ENCODE measurements at places on chromosomes 6 and 20.
A peak's percentile ranks its signal among the peaks of the same experiment; 100 is the strongest.

DNA sequence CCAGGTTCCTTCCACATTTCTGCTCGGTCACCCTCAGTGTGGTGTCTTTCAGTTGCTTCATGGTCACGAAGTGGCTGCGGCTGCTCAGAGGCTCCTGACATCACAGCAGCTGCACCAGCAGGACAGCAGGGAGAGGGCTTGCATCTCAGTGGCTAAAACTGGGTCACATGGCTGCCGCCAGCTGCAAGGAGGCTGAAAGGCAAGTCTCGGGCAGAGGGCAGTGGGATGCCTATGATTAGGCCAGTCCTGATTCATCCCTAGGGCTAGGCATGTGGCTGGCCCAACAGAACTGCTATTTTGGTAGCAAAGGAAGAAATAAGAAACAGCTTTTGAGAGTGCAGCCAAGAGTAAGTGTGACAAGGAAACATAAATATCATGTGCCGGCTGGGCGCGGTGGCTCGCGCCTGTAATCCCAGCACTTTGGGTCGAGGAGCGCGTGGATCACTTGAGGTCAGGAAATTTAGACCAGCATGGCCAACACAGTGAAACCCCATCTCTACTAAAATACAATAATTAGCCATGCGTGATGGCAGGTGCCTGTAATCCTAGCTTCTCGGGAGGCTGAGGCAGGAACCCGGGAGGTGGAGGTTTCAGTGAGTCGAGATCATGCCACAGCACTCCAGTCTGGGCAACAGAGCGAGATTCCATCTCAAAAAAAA is 46.6 kb downstream of the RBM38 start:
- no peak for DNase-seq

- no peak for DNase-seq
Observed at GRCh38 chr6:15504581-15505350, 158.1 kb downstream of the DTNBP1 start.

GRCh38 chr6:109226353-109226752 is 131.0 kb downstream of the CEP57L1 start:
- DNase-seq, result no peak

- DNase-seq, result peak; percentile 34
Observed at GRCh38 chr6:21596145-21596948, 2.8 kb downstream of the SOX4 start.

DNA sequence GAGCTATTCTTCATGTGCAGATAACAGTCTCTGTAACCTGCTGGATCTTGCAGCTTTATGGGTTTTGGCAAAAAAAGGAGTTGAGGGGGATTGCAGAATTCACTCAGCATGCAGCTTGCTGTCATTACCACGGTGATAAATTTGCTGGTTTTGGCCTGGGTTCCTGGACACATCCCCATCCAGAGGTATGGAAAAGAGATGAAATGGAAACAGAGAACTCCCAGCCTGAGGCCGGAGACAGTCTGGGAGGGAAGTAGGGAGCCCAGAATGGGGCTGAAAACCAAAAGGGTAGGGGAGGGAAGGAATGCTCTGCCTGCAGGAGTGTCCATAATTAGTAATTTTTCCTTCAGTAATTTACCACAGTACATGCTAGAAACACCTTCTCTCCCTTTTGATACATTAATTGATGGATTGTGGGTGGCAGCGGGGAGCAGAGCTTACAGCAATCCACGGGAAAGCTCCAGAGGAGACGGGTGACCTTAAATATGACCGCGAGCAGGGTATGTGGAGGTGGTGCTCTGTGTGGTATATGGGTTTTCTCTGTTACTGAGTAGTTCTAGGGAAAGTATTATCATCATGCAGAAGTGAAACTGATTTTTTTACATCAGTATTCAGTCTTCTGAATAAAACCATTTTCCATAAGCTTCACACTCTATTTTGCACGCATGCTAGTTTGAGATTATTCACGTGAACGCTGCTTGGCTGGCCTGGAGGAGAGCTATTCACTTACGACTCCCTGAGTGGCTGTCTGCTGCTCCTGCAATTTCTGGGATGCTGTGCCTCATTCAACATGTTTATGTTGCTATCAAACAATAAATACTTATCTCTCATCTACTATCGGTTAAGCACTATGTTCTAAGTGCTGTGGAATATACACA is 66.3 kb upstream of the KCNK16 start:
- DNase-seq, result no peak

GRCh38 chr6:2875359-2876191 is 27.5 kb downstream of the SERPINB9 start:
- peak; percentile 56 for DNase-seq

DNA sequence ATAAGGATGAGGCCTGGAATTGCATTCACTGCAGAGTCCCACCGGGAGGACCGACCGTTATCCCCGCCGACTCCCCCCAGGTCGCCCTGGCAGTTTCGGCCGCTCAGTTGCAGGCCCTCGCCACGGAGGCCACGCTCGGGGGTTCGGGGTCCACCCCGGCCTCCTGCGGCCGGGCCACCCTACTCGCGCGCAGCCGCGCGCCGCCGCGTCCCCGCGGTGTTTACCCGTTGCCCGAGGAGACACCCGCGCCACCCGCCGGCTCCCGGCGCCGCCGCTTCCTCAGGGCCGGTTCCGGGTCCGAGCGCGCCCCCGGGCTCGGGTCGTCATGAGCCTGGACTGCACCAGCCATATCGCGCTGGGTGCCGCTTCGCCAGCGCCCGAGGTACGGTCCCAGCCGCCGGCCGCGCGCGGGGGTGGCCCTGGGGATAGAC is at the start of gene CCDC170:
Gene CCDC170 (plus strand): TSS at position 214 of the 431 bp plus-strand sequence. CDS start 112 bp downstream, at position 326.
- DNase-seq, result peak; percentile 15

GRCh38 chr6:33854572-33855030 is 50.8 kb upstream of the MLN start:
- no peak for DNase-seq

GRCh38 chr20:3911956-3912355 is 22.8 kb downstream of the PANK2 start:
- DNase-seq, result no peak

DNA sequence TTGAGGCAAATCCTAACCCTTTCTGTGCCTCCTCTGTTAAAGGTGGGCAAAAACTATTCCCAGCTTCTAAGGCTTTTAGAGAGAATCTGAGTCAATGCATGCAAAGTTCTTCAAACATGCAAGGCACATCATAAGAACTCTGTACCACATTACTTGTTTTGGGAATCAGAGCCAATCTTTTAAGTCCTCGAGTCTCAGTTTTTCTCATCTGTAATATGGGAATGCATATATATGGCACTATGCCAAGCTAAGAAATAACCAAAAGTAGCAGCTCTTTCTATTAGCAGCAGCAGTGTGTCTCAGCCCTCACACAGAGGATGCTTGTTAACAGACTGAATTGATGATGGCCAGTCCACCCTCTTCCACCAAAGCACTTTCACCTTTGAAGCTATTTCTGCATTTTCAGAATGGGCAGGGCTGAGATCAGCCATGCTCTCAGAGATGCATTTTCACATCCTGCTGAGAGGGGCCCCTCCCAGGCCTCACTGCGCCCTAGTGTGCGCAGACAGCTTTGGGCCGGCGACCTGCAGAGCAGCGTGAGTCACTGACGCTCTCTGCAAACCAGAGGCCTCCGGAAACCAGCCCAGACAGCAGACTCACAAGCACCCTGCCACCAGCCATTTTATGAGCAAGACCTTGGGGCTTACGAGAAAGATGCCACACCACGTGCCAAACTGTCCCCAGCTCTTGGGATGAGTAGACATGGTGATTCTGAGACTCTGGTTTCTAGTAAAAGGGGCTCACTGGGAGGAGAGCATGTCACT is 138.0 kb downstream of the NFATC2 start:
- peak; percentile 74 for DNase-seq

DNA sequence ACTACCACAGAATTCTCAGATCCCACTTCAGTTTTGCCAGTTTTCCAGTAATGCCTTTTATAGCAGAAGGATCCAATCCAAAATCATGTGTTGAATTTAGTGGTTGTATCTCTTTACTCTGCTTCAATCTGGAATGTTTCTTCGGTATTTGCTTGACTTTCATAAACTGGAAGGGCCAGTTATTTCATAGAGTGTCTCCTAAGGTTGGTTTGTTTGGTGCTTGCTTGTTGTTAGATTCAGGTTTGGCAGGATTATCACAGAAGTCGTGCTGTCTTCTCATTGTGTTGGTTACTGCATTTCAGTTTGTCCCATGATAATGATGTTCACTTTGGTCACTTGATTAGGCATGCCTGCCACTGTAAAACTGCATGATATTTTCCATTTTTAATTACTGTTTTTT is 45.7 kb downstream of the TMEM200A start:
- DNase-seq, result no peak

DNA sequence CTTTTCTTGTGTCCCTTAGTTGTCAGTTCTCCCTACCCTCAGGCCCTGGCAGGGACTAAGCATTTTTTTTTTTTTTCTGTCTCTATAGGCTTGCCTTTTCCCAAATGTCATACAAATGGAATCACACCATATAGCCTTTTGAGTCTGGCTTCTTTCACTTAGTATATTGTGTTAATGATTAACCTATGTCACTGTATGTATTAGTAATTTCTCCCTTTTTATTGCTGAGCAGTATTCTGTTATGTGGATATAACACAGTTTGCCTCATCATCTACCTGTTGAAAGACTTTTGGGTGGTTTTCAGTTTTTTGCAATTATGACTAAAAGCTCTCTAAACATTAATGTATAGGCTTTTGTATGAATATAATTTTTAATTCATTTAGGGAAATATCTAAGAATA is 16.0 kb upstream of the FBXO30 start:
- DNase-seq, result no peak

DNA sequence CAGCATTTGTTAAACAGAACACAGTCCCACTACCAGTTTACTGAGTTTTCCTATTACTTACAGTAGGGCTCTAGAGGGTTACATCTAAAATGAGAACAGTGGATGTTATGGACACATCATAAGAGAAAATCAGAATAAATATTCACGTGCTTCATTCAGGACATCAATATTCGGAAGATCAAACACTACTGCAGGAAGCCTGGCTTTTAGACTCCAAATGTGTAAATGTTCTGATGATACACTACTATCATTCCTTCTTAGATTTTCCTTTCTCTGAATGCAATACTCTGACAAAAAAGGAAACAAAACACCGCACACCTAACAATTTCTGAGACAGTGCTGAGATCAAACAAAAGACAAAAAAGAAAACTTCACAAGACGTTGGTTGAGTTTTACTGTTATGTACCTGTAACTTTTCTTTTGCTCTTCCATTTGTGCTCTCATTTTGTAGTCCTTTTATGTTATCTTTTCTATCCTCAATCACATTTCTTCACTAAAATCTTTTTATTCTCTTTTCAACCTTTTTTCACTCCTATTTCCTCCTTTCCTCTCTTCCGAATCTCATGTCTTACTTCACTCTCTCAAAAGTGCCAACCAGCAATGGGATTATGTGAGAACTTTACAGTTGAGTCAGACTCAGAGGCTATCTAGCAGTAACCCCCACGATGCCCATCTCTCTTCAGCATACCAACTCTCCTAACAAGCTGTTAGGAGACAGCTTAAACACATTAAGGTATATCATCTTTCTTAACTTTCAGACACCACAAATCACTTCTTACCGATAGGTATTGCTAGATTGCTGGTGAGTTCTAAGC is 1.7 kb downstream of the FAM184A start:
- DNase-seq, result no peak

DNA sequence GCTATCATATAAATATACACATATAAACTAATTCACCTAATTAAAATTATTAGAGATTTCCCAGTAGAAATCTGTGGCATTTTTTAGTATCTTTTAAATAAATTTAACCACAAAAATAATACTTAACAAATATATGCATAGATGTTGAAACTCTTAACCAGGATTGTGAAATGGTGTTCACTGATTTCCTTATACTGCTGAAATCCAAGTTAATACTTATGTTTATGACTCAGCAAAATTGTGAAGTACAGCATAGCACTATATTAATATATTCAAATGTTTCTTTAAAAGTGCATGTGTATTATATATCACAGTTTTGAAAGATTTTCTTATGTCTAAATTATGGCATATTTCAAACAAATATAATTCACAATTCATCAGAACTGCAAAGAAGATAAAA is 328.2 kb upstream of the MANEA start:
- no peak for DNase-seq

DNA sequence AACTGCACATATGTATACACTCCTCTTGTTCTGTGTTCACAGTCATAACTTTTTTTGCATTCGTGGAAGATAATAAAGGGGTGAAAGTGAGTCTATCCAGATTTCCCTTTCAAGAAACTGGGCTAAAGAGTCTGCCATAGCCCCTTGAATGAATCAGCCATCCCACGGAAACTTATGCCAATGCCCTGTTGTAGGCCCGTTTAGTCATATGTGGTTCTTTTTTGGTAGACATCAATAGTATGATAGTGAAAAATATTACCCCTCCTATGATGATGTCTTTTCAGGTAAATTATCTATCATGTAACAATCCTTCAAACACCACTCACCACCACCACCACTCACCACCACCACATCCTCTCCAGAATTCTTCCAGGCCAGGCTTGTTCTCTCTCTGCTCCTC is 99.9 kb upstream of the MYLIP start:
- no peak for DNase-seq

- DNase-seq, result no peak
Observed at GRCh38 chr20:53224851-53225250, 252.7 kb downstream of the TSHZ2 start.

DNA sequence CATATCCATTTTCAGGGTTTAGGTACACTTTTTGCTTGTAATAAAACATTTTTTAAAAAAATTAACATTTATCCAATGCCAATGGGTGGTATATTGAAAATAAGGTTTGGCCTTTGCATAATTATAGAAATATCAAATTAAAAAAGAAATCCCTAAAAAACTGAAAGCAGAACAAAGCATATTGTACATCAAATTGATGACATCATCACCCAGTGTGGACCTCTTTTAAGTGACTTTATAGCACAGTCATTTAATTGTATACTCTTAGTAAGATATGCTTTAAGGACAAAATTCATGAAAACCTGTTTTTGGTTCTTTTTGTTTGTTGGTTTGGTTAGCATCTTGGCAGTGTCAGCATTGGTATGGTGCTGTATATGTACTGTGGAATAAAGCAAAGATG is 1.4 kb upstream of the EEF1E1 start:
- DNase-seq, result no peak

DNA sequence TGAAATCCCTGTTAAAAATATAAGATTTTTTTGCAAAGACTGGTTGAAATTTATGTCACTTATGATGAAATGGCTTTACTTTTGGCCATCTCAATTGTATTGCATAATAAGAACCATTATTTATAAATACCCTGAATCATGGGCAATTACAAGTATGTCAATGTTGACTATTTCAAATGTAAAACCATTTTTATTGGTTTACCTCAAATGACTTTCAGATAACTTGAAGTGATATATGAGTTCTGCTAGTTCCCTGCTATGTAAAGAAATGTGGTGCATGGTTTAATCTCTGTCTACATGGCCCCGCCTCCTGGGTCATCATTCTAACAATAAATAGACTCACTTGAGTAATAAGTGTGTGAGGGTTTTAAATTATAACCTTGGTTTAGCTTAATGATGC is 275.6 kb upstream of the PREP start:
- no peak for DNase-seq

Data from activated naive CD8-positive, alpha-beta T cell treated with anti-CD3 and anti-CD28 coated beads, Interleukin-2, amount 50 U/mL, for 24 hours (primary cell).